Activated CD4-positive, alpha-beta T cell treated with anti-CD3 and anti-CD28 coated beads, Interleukin-2, Interleukin-6, amounts not matched to agents 100 ng/mL and 50 ng/mL, durations not matched to agents 16 hours and 8 hours (primary cell): ENCODE measurements at places on chromosomes 2 and 18.

- DNase-seq = no peak
Observed at GRCh38 chr2:17171446-17172049, 346.7 kb downstream of the RAD51AP2 start.

GRCh38 chr18:37452682-37453385, 112.8 kb downstream of the CELF4 start:
- DNase-seq = no peak

DNA sequence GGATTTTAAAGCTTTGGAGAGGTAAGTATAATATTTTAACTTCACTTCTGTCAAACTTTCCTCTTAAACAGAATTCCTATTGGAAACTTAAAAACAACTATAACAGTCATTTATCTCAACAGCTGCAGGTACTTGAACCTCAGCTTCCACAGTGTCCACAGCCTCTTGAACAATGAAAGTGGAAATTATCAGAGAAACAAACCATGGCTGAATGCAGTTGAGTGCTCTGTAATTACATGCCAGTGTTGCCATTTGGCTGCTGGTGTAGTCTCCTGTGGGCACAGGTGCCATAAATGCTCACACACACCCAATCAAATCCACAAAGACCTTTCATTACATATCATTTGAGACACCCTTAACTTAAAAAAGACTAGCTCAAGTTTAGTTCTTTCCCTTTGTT, 125.1 kb downstream of the CPS1 start:
- no peak for DNase-seq

GRCh38 chr2:157032017-157032416, 225.5 kb upstream of the GALNT5 start:
- DNase-seq = no peak

GRCh38 chr2:126863336-126864015, 35.2 kb upstream of the TEX51 start:
- DNase-seq = no peak

- DNase-seq = no peak
Observed at GRCh38 chr18:70450426-70451253, 161.8 kb downstream of the SOCS6 start.

DNA sequence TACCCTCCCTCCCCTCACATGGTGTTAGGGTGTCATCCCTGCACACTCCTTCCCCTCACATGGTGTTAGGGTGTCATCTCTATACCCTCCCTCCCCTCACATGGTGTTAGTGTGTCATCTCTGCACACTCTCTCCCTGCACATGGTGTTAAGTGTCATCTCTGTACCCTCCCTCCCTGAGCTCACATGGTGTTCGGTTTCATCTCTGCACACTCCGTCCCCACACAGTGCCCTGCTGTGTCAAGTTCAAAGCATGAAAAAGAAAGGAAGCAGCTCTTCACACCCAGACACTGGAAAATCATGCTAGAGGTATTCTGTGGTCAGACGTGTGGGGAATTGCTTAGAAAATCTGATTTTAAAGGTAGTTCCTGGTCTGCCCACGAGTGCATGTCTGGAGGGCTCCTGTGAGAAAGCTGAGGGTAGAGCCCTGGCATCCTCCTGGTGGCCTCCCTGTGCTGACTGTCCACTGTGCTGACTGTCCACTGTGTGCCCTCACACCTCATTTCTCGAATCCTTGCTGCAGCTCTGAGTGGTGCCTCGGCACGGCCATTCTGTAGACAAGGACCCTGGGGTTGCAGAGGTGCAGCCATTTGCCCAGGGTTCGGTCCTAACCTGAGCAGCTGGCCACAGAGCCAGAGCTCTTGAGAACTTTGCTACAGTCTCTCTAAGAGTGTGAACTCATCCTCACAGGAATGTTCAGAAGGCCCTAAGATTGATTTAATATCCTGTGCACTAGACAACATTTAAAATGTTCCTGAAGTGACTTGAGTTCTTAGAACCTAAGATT, 69.1 kb upstream of the NFATC1 start:
- no peak for DNase-seq

GRCh38 chr18:63282793-63283192, 36.8 kb downstream of the BCL2 start:
- DNase-seq = no peak

GRCh38 chr2:239175181-239175580, 225.6 kb downstream of the HDAC4 start:
- DNase-seq = no peak

DNA sequence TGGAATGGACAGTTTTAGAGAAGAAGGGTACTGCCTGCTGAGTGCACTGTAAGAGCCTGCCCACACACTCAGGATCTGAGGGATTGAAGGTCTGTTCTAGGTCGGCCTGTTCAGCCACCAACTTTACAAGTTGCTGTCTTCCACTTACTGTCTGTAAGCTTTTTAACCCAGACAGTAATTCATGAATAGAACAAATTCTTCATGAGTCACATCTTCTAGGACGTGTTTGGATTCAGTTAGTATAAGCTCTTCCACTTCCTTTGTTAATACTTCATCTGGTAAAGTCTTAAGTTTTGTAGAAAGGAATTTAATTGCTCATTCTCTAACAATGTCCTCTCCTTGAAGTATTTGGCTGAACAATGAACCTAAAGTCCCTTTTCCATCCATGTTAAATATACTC, 74.6 kb downstream of the PDE11A start:
- DNase-seq = no peak

- peak; percentile 34 for DNase-seq
Observed at GRCh38 chr2:85702172-85702571, 8.0 kb downstream of the GNLY start.

DNA sequence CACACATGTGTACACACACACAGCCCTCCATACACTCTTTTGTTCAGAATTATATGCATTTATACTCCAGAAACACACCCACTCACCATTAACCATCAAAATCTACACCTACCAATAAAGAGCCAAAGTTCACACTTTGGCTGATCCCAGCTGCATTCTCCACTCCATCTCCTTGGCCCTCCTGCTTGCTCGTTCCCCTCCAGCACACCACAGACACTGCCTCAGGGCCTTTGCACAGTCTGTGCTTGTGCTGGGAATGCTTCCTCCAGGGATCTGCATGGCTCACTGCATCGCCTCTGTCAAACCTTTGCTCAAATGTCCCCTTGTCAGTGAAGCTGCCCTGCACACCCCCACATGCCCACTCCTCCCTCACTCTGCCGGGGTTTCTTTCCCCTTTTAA, 46.0 kb downstream of the POMC start:
- DNase-seq = no peak

DNA sequence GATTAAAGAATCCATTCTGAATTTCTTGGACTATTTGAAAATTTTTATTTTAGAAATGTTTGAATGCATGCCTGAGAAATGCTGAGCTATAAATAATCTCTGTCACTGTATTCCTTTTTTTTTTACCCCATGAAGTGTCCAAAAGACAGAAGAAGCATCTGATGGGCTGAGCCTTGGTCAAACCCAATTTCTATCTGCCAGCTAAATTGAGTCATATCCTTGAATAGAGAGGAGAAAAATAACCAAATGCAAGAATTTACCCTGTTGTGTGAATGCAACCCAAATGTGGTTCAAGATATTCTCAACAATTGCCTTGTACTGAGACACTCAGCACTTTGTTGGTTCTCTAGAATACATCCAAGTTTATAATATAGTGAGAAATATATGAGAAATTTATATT, 223.5 kb downstream of the UBE2E3 start:
- DNase-seq = no peak

- DNase-seq = no peak
Observed at GRCh38 chr2:112136096-112136495, 2.1 kb upstream of the FBLN7 start.

DNA sequence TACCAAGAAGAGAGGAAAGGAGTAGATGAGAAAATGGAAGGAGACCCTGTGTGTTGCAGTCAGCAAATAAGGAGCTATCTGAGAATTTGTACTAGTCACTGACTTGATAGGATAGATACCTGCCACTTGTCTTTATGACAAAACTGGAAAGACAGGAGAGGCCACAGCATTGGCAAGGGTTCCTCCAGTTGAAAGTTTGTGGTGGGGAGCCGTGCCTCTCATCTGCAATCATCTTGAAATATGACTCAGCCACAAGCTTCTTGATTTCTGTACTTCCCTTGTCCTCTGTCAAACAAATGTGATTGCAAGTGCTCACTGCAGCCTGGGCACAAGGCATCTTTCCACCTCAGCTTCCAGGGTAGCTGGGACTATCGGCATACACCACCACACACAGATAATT, 99.1 kb downstream of the GREB1L start:
- DNase-seq = peak; percentile 10

DNA sequence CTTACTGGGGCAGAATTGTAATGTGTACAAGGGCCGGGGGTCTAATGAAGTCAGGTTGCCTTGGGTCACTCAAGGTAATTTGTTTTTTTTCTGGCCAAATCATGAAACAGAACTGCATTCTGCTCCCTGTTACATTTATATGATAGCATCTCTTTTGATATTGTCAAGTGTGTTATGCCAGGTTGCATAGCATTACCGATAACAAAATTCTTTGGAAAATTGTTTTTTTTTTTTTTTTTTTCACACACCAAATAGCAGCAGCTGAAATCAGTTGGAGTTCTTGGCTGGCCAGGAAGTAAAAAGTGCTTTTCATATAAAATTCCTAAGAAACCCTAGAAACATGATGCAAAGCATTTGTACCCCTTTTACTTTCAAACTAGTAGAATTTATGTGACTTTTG, 282.6 kb upstream of the FN1 start:
- no peak for DNase-seq

DNA sequence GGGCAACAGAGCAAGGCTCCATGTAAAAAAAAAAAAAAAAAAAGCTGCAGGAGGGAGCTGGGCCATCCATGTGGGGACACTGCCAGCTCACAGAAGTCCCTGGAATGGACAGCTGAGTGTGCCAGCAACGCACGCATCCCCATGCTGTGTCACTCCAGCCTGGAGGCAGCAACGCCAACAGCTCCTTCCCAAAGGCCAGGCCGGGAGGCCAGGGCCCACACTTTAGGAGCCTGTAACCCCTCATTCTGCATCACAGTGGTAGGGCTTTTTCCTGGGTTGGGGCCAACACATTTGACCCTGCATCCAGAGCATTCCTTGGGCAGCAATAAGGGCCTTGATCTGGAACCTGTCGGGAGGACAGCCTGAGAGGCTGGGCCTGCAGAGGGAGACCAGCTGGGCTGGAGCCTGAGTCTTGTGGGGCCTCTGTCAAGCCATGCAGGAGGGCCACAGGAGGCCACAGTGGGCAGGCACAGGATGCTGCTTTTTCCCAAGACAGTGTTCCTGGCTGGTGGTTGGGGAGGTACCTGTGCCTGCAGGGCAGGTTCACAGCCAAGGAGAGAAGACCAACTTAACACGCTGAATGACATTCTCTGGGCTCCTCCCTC, 16.8 kb upstream of the KCNK3 start:
- DNase-seq = no peak

- DNase-seq = no peak
Observed at GRCh38 chr2:71796174-71796593, 342.8 kb downstream of the DYSF start.

- DNase-seq = no peak
Observed at GRCh38 chr18:57544936-57545660, 41.4 kb downstream of the FECH start.

DNA sequence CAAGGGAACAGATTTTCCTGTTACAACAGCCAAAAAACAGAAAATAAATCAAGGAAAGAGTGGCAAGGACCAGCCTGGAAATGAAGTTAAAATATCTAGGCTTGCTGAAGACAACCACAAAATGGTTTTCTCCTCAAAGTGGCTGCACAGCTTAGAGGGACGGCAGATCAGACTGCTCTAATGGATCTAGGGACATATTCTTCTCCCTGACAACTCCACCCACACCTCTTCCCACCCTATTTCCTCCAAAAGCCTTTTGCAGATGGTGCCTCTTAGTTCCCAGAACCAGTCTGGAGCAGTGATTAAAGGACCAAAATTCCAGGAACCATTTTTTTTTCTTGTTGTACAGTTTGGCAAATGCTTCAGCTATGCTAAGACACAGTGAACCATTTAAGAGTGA, 220.2 kb upstream of the SIX2 start:
- DNase-seq = no peak

GRCh38 chr2:235968155-235968554, 200.0 kb downstream of the GBX2 start:
- no peak for DNase-seq

GRCh38 chr2:238913931-238914647, 66.2 kb downstream of the TWIST2 start:
- DNase-seq = no peak
